ENCODE measurements at places on chromosomes 2 and 18. TPM values are rescaled to one million over a fixed set of nuclear protein-coding genes. Genes with fewer than 3 reads are reported as not detected.

Gene SAG
- total RNA-seq: 0.25 TPM

Gene HOXD4
- not detected for total RNA-seq

- no peak for DNase-seq
These were observed 209.6 kb upstream of the PIK3C3 start for GRCh38 chr18:41745166-41746049.

Gene DSC1
- 0.15 TPM for total RNA-seq

GRCh38 chr2:197204519-197205250 lies 105.9 kb downstream of the ANKRD44 start:
- DNase-seq: no peak

- no peak for DNase-seq
These were observed 3.7 kb downstream of the ALKAL2 start for GRCh38 chr2:283996-284794.

Gene NEU4
- total RNA-seq: 9.4 TPM
